Skeletal muscle cell (primary cell): ENCODE measurements at places on chromosomes 1 and 21.

DNA sequence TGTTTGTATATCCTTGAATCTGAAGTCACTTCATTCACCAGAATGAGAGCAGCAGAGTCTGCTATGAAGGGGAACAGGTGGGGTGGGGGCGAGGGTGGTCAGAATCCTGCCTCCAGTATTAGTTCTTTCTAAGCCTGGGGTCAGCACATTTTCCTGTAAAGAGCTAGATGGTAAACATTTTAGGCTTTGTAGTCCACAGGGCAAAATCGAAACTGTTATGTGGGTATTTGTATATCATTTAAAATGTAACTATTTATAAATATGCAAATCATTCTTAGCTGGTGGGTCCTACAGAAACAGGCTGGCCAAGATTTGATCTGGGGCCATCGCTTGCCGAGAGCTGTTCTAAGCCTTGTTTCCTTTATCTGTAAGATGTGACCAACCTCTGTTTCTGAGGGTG lies 96.0 kb downstream of the IGSF21 start:
- DNase-seq: no peak

GRCh38 chr1:7531562-7532340 lies 239.3 kb upstream of the VAMP3 start:
- DNase-seq: no peak

GRCh38 chr1:2087766-2088165 lies 37.6 kb downstream of the PRKCZ start:
- no peak for DNase-seq

DNA sequence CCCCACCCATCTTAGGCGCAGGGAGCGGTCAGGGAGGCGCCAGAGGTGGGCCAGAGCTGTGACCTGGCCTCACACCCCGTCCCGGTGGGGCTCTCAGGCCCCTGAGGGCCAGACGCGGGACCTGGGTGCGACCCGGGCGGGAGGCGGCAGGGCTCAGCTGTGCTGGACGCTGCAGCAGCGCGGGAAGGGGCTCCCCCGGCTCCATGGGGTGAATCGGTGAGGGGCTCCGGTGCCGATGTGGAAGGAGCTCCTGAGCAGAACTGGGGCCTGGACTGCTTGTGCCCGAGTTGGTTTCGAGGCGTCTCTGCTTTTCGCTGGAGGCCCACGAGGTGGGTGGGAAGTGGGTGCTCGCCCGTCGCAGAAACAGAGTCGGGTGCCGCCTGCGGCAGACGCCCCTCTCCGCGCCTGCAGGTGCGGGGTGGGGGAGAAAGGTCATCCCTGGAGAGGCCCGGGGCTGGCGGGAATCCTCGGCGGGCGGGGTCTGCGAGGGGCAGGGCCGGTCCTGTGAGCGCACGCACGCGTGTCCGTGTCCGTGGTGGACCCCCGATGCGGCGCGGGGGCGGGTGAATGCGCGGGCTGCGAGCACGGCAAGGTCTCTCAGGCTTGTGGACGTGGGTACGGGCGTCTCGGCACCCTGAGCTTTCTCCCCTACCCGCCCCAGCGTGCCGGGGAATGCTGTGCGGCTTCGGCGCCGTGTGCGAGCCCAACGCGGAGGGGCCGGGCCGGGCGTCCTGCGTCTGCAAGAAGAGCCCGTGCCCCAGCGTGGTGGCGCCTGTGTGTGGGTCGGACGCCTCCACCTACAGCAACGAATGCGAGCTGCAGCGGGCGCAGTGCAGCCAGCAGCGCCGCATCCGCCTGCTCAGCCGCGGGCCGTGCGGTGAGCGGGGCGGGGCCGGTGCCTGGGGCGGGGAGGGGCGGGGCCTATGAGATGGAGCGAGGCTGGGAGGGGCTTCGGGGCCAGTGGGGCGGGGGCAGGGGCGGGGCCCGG lies 20.4 kb downstream of the AGRN start:
- DNase-seq: peak; percentile 64
